Stimulated activated CD8-positive, alpha-beta memory T cell treated with anti-CD3 and anti-CD28 coated beads, Interleukin-4, amount 100 ng/mL, for 48 hours (primary cell): ENCODE measurements at places on chromosomes 2 and 18.

DNA sequence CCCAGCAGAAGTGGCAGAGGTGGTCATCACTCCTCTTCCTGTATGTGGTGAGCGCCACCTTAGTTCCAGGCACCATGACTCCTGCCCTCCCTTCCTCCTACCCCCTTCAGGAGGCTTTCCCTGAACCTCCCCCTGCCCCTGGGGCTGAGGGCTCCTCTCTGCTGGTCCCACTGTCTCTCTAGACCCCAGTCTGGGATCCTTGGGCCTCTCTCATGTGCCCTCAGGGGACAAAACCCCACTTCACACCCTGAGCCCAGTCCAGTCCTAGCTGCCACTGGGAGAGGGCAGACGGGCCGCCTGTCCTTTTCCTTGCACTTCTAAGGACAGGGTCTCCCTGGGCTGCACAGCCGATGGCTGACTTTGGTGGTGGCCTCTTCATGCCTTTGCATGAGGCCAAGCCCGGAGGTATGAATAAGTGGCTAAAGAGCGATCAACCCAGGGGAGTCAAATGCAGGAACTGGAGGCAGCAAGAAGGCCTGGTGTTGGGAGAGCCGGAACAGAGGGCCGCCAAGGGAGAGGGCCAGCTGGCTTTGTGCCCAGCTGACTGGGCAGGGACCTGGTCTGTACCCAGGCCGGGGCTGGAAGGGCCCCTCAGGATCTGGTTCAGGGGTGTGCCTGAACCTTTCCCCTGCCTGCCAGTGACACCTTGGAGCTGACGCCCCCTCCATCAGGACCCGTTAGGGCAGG lies 29.5 kb downstream of the GLI2 start:
- DNase-seq = no peak

GRCh38 chr2:181954538-181954883 lies 31.1 kb upstream of the PPP1R1C start:
- DNase-seq = no peak

DNA sequence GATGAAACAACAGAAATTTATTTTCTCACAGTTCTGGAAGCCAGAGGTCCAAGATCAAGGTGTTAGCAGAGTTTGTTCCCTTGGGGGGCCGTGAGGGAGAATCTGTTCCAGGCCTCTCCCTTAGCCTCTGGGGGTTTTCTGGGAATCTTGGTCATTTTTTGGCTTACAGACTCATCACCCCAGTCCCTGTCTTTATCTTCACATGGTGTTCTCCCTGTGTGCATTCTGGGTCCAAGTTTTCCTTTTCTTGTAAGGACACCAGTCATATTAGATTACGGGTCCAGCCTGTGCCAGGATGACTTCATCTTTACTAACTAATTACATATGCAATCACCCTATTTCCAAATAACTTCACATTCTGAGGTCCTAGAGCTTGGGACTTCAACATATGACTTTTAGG lies 292.5 kb upstream of the TRIB2 start:
- DNase-seq = no peak

DNA sequence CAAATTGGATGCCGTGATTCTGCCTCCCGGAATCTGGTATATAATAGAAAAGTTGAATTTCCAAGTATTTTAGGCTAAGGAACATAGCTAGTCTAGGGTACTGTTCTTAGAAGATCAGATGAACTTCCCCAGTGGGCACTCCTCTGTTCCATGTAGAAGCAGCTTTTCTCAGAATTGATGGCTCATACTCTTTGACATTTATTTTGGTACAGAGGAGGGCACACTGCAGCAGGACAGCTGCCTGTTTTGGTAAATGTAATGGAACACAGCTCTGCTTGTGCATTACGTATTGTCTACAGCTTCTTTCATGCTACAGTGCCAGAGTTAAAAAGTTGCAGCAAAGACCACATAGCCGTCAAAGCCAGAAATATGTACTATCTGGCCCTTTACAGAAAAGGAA lies 10.8 kb downstream of the YPEL5 start:
- DNase-seq = no peak

GRCh38 chr2:41334159-41334558 lies 713.7 kb upstream of the PKDCC start:
- no peak for DNase-seq
